ENCODE measurements at places on chromosomes 13 and 19. TPM values are rescaled to one million over a fixed set of nuclear protein-coding genes. Genes with fewer than 3 reads are reported as not detected.

The SMAD9 gene
- total RNA-seq: 6.9 TPM

DNA sequence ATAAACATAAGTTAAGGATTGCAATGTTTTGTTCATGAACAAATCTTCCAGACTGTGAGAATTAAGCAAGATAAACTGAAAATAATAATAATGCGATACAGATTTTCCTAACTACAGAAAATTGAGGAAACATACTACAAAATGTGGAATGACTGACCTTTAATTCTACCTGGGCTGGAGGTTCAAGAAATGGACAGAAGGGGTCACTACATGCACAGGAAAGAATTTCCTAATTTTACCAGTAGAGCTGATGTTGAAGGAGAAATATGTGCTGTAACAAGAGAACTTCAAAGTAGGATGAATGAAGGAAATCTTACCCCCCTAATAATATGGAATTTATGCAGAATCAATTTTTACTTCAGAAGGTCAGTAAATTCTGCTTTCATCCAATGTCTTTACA is 62.3 kb downstream of the ZNF627 start:
- DNase-seq: peak; percentile 51

GRCh38 chr13:22076658-22077057 is 405.8 kb downstream of the FGF9 start:
- DNase-seq: no peak

DNA sequence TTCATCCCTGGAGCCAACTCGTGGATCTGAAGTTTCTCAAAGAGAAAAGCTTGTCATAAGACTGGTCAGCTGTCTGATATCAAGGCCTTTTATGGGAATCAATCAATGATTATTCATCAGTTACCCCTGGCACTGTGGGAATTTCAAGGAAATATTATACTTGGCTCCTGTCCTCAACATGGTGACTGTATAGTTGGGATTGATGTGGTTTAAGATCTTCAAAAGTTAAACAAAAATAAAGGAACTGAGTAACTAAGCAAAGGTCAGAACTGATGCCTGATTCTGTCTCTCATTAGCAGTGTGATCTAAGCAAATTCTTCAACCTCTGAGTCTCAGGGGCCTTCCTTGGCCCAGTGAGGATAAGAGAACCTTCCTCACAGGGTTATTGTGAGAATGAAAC is 22.2 kb upstream of the SERPINE3 start:
- peak; percentile 96 for DNase-seq

- DNase-seq: no peak
These were observed 43.1 kb downstream of the RFXAP start for GRCh38 chr13:36862002-36862685.

GRCh38 chr13:60174113-60174512 is 10.4 kb upstream of the DIAPH3 start:
- no peak for DNase-seq

GRCh38 chr19:47713046-47714021 is at the start of gene EHD2:
Gene EHD2 (plus strand): TSS chr19:47713422. CDS start chr19:47716613, 3,191 bp downstream.
- DNase-seq: peak; percentile 37

Measured in SK-MEL-5 (cell line).